ENCODE measurements at places on chromosomes 3 and 15.

DNA sequence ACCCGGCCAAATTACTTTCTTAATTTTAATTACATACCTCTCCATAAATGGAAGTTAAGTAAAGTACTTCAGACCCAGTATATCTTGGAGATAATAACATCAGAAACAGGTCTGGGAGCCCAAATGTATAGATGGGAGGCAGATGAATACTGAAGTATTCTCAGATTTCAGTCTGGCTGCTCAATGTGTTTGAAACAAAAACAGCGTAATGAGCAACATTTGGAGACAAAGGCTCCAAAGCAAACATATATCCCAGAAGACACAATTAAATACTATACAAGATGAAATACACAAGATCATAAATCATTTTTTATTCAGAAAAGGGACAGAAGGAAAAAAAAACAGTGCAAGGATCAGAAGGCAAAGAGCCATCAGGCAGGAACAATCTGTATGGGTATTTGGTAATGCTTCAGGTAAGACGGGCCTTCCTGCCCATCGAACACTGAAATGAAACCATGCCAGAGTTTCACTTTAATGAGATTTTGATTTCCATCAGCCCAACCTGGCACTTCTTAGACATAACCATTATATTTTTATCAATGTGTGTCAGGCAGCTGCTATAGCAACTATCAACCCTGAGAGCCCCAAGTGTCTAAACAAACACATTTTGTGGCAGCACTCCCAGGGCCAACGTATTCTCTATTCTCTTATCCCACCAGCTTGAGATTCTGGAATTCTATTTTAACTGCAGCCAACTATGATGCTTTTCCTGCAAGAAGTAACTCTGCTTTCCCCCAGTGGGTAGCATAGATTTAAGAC, 210.8 kb downstream of the STT3B start:
- DNase-seq: no peak

- no peak for DNase-seq
Measured at GRCh38 chr3:87437765-87438164, 161.4 kb upstream of the POU1F1 start.

GRCh38 chr3:11381141-11381540, 108.9 kb downstream of the ATG7 start:
- no peak for DNase-seq

GRCh38 chr3:47522082-47522987, 8.8 kb upstream of the ELP6 start:
- peak; percentile 28 for DNase-seq

DNA sequence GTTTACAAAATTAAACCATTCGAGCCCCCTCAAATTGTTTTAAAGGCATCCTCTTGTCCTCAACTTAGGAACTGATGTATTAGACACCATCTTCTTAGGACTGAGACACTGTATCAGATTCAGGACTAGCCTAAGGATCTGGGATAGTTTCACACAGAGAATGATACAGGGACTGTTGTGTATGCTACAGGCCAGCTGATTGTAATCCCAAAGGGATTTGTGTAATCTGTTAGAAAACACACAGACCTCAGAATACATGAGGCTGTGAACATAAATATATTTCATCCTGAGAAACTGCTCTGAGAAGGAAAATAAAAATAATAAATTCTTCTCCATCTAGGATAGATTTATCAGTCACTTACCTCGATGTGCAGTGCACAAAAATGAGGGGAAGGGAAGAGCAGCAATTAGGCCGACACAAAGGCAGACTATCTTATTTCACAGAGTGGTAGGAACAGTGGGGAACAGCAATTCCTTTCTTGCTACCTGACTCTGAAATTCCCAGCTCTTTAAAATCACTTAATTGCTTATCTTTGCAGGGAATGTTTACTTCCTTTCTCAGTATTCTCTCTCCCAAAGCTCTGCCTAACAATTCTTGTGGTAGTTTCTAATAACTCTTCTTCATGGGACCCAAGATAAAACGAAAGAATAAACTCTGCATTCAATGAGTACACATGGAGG, 322.5 kb downstream of the MAGI1 start:
- DNase-seq: no peak

Data from stimulated activated CD8-positive, alpha-beta memory T cell treated with anti-CD3 and anti-CD28 coated beads, Interleukin-4, amount 100 ng/mL, for 1 hour (primary cell).